ENCODE measurements at places on chromosomes 7 and 10.

DNA sequence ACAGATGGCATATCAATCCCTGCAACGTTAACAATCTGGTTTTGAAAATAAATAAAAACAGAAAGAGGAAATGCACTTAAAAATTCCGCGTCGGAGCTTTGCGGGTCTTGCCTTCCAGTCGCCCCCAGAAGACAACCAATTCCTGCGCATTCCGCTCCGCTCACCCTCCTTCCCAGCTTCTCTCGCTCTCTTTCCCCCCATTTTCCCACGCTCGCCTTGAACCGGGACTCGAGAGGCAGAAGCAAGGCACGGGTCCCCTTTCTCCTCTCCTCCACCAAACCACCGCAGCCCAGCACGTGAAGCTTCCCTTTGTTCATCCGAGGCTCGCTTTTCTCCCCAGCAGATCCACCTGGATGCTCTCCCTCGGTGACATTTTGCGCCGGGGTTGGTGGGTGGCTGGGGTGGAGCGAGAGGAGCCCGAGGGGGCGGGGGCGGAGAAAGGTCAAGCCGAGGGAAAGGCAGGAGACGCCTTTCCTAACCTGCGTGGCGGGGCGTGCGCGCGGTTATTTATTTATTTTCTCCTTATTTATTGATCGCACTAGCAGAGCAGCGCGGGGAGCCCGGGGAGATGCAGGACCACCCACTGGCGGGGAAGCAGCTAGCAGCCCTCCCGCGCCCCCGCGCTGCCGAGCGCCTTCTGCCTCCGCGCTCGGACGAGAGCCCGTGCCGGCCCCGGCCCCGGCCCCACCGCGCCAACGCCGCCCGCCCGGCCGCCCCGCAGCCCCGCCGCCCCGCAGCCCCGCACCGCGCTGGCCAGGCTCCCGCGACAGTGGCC, at the start of gene KCND2:
Gene KCND2 (plus strand): TSS at position 475 of the 775 bp plus-strand sequence.
- no peak for DNase-seq

GRCh38 chr10:15075421-15075820, 13.2 kb downstream of the ACBD7 start:
- DNase-seq, result no peak

DNA sequence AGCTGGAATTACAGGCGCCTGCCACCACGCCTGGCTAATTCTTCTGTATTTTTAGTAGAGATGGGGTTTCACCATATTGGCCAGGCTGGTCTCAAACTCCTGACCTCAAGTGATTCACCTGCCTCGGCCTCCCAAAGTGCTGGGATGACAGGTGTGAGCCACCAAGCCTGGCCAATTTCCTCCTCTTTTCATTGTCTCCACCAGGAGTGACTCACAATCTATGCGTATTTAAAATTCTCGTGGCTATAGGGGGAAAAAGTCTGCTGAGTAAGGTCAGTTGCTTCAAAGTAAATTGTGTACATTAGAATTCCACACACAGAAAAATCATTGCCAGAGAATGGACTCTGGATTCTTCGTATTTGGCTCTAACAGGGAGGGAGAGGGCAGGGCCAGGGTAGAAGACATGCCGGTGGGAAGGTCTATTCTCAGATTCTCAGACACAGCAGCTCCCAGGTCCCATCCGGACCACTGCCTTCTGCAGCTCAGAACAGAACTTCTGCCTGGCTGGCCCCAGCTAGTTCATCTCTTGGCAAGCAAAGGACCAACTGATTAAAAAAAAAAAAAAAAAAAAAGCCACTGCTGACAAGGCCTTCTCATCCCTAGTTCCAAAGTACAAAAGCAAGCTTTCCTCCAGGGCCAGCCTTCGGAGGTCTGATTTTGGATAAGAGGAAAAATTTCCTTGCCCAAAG, 22.2 kb downstream of the PSPH start:
- no peak for DNase-seq

DNA sequence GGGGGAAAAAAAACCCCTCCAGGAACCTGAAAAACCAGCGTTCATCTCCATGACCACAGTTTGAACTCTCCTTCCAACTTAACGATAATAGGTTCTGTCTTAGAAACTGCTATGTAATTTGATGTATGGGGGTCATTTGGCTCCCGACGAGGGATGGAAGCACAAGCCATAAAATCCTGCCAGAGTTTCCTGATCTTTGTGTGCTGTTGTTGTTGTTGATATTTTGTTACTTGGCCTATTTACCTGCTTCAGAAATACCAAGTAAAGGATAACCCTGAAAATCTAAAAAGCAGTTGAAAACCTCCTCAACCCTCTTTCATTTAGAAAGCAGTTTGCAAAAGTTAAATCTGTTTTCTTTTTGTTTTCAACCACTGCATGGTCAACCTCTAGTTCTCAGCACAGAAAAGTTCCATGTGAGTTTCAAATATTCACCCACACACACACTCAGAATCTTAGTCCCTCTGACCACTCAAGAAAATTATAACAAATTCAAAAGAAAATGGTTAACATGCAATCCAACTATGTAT, 9.3 kb upstream of the HOXA2 start:
- no peak for DNase-seq

DNA sequence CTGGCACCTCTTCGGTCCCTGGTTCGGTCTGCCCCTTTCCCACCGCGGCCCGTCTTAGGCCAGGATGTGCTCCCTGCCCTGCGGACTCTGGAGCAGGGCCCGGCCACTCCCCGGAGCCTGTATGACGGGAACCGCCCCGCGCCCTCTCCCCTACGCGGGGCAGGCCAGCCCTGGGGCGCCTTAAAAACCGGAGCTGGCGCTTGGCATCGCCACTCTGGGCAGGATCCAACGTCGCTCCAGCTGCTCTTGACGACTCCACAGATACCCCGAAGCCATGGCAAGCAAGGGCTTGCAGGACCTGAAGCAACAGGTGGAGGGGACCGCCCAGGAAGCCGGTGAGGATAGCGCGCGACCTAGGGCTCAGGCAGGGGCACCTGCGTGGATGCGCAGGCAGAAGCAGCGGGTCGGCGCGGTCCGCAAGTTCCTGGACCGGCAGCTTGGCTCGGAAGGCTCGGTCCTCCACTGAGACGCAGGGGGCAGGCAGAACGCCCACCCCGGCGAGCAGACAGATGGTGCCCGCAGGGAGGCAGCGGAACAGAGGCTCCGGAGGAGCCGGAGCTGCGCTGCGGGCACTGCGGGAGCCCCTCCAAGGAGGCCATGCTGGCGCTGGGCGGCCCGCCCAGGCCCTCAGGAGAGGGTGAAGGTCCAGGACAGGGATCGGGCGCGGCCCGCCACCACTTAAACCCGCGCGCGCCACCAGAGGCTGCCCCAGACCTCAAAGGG, at the start of gene ADIRF:
Gene ADIRF (plus strand): TSS at position 212 of the 723 bp plus-strand sequence. CDS start 63 bp downstream, at position 275.
- no peak for DNase-seq

GRCh38 chr7:108310351-108310750, 145.9 kb downstream of the NRCAM start:
- DNase-seq, result no peak

DNA sequence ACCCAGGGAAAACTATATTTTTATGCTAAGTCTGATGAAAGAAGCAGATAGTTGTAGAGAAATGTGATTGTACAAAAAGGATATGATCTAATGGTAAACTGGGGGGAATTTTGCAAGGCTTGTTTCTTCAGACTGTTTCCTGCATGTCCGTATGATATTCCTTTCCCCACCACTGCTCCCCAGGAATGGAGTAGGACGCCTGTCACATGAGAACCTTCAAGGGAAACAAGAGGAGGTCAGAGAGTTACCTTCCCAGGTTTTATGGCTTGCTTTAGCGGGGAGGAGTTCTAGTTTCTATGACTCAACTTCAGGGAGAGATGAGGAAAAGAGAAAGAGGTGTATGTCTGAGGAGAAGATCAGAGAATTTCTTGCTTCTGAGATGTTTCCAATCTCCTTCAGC, 16.4 kb upstream of the ITPRID1 start:
- no peak for DNase-seq

- peak; percentile 100 for DNase-seq
Measured at GRCh38 chr7:116316838-116317628, 106.7 kb downstream of the TES start.

DNA sequence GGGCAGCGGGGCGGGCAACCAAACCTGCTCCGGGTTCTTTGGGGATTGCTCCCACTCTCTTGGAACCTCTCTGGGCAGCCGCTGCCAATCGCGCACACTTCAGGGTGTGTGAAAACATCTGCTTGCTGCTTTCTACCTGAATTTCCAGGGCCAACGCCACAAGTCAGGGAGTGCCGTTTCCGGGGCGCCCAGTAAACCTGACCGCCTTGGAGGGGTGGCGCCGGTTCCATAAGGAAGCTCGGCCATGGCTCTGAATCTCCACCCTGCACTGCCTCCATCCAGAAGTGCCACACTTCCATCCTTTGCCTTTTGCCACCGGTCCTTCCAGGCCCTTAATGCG, 679 bp upstream of the AFAP1L2 start:
- DNase-seq, result no peak

GRCh38 chr7:39367943-39368342, 198.3 kb upstream of the YAE1 start:
- no peak for DNase-seq

- DNase-seq, result no peak
Measured at GRCh38 chr7:155215576-155216325, 81.9 kb upstream of the INSIG1 start.

DNA sequence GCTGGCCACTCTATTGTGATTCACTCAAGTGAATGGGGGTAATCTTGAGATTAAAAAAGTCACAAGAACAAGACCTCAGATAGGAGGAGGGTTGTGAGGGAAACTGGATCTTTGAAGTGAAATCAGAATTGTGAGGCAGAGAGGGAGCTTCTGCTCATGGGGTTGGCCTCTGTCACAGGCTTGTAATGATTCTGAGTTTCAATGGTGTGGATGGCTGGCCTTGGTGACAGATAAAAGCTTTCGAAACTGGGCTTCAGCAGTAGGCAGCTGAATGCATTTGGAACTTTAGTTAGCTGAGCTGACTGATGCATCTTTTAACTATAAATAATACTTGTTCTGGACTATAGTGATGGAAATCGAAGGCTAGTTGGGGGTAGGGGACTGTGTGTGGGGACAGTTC, 12.2 kb downstream of the TAS2R60 start:
- DNase-seq, result no peak

- peak; percentile 37 for DNase-seq
Measured at GRCh38 chr10:67788028-67788886, 49.7 kb downstream of the DNAJC12 start.

- no peak for DNase-seq
Measured at GRCh38 chr7:25180592-25180923, 47.7 kb downstream of the NPVF start.
